ENCODE measurements at places on chromosomes 7 and 10.

GRCh38 chr7:14687777-14688176 lies 214.8 kb downstream of the DGKB start:
- DNase-seq, result no peak

- no peak for DNase-seq
Measured at GRCh38 chr10:42950606-42951485, 126.0 kb upstream of the RET start.

- DNase-seq, result no peak
Measured at GRCh38 chr7:137932881-137933269, 69.0 kb downstream of the CREB3L2 start.

DNA sequence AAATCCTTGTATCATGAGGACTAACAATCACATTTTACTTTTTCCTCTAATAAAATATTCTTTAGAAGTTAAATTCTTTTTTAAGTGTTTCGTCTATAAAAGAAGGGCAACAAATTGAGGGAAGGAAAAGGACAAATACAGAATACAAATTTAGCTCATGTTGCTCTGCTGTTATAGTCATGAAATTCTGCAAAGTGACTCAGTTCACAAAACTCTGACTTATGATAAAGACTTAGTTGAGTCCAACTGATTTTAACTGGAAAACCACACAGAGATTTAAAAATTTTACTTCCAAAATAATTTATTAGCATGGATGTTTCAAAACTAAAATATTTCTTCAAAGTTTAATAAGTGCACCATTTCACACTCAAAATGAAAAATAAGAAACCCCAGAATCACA lies 75.0 kb upstream of the GPR22 start:
- DNase-seq, result no peak

- no peak for DNase-seq
Measured at GRCh38 chr7:71982851-71983250, 429.3 kb downstream of the CALN1 start.

DNA sequence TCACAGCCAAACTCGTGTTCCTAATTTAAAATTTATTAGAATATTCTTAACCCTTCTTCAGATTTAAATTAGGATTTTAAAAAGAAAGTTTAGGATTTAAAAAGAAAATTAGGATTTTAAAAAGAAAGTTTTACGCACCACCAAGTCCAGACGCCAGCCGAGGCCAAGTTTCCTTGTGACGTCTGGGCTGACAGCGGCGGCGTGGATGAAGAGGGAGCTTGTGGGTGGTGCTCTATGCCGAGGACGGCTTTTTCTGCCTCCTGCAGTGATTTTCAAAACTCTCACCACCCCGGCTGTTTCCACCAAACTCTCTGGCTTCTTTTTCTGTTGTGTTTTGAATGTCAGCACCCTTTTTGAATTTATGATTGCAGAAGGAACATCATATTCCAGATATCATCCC lies 252.9 kb downstream of the DNAJB6 start:
- DNase-seq, result no peak

GRCh38 chr10:112115781-112116385 lies 67.7 kb downstream of the GPAM start:
- DNase-seq, result peak; percentile 73

- no peak for DNase-seq
Measured at GRCh38 chr7:3915337-3915878, 614.4 kb downstream of the SDK1 start.

DNA sequence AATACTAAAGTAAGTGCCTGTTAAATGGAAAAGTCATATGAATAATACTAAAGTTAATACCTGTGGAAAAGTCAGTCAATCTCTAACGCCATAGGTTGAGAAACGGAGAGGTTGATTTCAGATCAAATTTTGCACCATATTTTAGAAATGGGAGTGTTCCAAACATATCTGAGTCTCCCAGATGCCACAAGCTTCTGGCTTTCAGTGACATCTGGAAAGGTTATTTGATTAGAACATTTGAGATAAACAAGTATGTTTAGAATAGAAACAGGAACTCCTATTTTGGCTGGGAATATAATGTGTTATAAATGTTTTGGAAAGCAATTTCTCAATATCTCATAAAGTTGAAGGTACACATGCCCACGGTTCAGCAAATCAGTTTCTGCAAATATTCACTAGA lies 5.8 kb downstream of the MACC1 start:
- no peak for DNase-seq

GRCh38 chr7:43701500-43701854 lies 27.8 kb downstream of the COA1 start:
- no peak for DNase-seq

GRCh38 chr7:49762666-49763065 lies 10.8 kb upstream of the VWC2 start:
- no peak for DNase-seq

DNA sequence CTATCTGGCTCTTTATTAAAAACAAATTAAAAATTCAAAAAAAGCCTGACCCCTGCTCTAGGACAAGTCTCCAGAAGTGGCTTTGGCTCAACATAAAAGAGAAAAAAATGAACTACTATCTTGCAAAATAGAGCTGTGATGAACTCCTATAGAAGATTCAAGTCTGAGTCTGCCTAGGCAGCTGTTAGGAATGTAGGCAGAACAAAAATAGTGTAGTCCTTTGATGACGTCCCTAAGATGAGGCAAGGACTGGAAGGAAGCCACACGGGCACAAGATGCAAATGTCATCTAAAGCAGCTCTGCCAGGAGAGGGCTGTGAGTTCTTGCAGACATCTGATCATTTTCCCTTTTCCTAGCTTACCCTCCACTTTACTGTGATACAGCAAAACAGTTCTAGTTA lies 20.5 kb downstream of the ASNS start:
- DNase-seq, result no peak

DNA sequence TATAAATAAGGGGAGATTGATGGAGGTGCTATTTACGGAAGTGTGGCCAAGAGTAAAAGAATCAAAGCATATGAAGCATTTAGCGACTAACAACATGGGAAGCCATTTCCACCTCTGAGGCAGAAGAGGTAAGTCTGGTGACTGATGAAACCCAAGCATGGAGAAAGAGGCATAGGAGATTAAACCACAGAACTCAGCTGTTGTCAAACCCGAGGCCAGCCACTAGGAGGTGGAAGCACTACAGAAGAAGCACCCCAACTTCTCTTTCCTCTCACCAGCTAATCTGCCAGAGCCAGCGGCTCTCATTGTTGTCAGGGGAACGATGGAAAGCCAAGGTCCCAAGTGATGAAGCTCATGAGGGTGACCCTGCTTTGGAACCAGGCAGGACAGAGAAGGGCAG lies 19.6 kb upstream of the CNTNAP2 start:
- DNase-seq, result no peak

DNA sequence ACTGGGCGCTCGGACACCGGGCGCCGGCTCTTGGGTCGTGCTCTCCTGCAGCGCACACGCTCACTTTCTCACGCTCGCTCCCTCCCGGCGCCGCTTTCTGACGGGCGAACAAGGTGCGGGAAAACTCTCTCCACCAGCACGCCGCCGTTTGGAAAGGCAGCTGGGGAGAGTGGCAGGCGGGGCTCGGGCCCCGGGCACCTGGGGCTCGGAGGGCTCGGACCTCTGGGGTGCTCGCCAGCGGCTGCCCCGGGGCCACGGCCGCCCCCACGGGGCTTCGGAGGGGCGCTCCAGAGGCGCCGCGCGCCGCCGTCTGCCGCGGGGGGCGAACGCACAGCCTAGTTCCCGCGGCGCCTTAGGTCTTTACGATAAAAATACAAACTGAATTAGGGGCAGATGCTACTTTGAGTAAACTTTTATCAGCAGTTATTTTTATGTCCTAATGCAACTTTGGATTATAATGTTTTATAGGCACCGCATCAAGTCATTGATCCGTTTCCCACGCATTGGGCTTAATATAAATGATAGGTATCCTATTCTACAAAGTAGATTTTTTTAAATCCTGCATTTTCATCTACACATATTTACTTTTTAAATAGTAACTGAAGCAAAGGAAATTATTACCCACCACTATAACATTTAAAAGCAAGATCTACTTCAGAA lies 535 bp upstream of the EPC1 start:
- no peak for DNase-seq

DNA sequence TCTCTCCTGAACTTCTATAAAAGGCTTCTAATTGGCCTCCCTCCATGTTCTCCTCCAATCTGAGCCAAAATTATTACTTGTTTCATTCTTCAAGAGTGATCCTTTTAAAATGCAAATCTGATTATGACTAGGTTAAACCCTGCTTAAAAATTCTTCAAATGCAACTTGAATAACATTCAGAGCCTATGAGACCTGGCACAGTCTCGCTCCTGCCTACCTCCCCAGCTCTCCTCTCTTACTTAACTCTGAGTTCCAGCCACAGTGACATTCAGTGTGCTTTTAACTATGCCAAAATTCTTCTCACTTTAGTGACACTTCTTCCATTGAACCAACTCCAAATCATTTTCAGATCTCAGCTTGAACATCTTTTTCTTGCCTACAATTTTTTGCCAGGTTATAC lies 68.8 kb downstream of the TMEM168 start:
- DNase-seq, result no peak

DNA sequence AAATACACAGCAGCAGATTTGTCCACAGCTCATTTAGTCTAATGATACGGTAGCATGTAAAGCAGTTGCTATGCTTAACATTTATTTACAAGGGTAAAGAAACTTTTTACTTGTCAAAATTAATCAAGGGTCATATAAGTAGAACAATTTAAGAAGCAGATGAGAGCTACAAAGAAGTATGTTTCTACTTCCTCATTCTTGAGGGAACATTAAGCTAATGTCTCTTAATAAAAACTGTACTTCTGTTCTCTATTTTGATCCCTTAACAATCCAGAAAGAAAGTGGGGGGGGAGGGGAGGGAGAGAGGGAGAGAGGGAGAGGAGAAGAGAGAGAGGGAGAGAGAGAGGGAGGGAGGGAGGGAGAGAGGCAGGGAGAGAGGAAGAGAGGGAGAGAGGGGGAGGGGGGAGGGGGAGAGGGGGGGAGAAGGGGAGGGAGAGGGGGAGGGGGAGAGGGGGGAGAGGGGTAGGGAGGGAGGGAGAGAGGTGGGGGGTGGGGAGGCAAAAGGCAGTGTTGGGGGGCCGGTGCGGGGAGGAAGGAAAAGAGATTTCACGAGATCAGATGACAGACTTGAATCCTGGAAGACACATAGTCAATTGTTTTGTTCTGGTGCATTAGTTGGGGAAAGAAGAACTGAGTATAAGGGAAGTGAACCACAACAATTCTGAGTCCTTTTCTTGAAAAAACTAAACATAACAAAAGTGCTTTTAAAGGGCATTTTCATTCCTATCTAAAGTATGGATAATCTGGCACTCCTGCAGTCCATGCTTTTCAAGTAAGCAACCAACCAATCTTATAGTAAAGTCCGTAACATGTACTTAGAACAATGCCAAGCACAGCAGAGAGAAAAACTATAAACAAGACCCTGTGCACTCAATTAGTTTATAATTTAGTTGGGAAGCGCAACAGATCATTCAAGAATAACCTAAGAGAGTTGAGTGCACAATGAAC lies 128.0 kb downstream of the USP6NL start:
- DNase-seq, result no peak

- no peak for DNase-seq
Measured at GRCh38 chr7:158110034-158110590, 477.5 kb downstream of the PTPRN2 start.

- no peak for DNase-seq
Measured at GRCh38 chr10:88979153-88979562, 11.4 kb upstream of the FAS start.

- DNase-seq, result no peak
Measured at GRCh38 chr10:121436630-121437341, 161.5 kb downstream of the FGFR2 start.

- no peak for DNase-seq
Measured at GRCh38 chr7:104363355-104363754, 35.0 kb downstream of the LHFPL3 start.

DNA sequence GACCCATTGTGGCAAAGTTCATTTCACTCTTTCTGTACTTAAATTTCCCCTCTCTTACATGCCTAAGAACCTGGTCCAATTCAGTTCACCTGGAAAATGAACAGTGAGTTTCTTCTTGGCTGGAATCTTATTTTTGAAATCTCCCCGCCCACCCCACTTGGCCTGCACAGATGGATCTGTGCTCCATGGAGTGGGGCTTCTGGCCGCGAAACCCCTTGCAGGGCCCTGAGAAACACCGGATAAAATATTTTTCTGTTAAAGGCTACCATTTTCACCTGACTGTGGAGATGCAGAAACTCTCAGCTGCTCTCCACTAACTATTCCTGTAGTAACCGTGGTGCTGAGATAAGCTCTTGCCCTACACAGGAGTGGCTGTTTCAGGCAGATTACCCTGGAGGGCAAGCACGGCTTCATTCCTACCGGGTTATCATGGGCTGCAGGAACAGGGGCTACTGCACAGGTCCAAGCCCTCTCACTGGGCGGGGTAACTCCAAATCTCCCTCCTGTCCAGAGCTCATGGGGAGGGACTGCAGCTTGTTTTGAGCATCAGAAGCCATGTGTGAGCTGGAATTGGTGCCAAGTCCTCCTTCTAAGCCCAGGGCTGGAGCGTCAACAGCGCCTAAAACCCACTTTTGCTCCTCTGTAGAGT lies 118.9 kb downstream of the PRPF18 start:
- no peak for DNase-seq

DNA sequence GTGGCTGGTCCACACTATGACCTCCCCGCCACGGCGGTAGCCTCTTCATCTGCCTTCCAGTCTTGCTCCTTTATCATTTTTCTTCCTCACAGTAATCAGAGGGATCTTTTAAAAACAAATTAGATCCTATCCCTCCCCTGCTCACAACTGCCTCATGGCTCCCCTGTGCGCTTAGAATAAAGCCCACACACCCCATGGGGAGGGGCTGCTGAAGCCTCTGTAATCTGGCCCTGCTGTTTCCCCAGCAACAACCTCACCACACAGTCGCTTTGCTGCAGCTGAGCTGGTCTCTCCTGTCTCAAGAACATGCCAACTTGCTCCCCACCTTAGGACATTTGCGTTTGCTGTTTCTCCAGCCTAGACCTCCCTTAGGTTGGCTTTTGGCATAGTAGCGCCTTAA lies 41.0 kb downstream of the SP8 start:
- no peak for DNase-seq

Measured in germinal center (tissue), 1 donor.